ENCODE measurements at places on chromosomes 1 and 21.

DNA sequence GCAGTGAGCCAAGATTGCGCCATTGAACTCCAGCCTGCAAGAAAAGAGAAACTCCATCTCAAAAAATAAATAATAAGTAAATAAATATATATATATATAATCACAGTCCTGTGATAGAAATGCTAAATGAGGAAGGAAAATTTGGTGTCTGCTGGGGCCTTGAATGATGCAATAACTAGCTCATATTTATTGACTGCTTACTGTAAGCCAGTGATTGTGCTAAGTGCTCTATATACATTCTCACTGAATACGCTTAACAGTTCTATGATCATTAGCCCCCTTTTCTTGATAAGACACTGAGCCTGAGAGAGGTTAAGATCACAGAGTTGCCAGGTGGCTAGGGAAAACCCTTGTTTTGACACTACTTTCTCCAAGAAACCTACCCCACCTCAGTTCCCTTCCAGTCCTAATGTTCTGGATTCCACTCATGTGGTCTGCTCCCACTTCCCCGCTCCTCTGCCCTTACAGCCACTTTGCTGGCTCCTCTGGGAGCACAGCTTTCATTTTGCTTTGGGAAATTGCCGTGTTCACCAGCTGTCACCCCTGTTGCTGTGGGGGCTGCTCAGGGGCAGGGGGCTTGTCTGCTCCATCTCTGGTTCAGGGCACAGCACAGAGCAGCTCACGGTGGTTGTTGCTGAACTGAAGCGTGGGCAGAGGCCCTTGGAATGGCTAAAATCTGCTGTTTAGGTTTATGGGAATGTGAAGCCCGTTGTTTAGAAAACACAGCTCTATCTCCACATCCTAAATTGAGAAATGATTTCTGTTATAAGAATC is 2.5 kb upstream of the BMP8A start:
- DNase-seq = no peak

GRCh38 chr1:209062863-209063262 is 520.7 kb upstream of the CAMK1G start:
- DNase-seq = no peak

- DNase-seq = no peak
These were observed 19.6 kb upstream of the OVAAL start for GRCh38 chr1:180539136-180539535.

DNA sequence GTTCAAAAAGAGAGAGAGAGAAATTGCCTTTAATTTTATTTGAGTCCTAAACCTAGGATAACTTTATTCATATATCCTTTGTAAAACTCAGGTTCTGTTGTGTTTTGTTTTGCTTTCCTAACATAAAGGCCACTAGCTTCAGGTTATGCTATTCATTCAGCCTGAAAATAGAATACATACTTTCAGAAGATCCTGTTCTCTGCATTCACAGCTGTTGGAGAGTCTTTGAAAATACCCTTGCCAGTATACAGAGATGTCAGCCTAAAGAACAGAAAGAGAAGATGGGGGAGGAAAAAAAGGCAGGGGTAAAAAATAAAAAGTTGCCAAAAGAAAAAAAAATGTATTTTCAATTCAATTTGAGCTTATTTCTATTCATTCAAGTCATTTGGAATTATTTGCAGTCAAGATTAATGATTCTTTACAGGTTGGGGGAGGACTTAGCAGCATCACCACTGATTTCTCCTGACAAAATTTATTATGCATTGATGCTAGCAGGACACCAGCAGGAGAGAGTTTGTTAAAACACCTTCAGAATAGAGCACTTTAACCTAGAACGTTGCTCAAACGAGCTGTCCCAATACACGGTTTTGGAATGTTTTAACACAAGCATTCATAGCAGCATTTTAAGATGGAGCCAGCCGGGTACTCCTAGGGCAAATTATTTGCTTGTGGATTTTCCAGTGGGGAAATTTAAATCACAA is 318.5 kb downstream of the NTNG1 start:
- no peak for DNase-seq

DNA sequence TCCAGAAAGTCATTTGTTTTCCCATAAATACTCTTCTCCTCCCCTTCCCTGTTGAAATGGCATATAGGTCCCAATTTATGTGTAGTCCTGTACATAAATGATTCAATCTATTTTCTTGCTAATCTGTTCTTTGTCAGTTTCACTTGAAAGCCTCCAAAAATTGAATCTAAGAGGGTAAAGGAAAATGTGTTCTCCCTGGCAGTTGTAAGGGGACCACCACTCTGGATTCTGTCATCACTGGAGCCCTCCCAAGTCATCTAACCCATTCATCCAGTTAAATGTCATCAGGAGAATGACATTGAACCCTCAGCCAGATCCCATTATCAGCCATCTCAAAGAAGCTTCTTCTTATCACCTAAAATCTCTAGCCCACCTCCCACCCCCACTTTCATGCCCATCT is 35.0 kb upstream of the RNF2 start:
- no peak for DNase-seq

DNA sequence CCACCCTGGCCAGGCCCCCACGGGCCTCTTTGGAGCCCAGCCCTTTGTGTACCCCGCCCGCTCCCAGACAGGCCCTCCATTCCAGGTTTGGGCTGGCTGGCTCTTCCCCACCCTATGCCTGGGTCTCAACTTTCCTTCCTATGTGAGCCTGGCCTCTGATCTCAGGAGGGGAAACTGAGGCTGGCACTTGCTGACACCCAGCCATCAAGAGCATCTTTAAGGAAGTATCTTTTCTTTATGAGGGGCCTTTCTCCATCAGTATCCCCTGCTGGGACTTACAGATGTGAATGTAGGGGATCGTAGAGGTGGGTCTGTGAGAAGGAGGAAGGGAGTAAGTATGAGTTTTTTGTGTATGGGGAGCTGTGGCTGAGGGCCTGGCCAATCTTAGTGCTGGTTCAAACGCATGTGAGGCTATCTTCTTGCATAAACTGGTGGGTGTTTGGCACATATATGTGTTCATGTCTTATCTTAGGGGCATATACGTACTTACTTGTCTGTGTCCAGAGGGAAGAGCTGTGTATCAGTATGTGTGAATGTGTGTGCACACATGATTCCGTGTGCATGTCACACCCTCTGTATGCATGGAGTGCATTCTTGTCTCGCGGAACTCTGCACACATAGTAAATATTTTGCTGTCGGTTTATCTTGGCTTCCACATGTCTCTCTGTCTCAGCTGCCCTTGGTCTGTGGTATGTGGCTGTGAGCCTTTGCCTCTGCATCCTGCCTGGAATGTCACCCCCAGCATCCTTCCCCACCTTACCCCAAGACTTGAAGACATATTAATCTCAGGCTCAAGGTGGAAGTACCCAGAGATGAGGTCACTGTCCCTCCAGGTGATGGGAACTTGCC is 5.4 kb downstream of the NECTIN4 start:
- no peak for DNase-seq

DNA sequence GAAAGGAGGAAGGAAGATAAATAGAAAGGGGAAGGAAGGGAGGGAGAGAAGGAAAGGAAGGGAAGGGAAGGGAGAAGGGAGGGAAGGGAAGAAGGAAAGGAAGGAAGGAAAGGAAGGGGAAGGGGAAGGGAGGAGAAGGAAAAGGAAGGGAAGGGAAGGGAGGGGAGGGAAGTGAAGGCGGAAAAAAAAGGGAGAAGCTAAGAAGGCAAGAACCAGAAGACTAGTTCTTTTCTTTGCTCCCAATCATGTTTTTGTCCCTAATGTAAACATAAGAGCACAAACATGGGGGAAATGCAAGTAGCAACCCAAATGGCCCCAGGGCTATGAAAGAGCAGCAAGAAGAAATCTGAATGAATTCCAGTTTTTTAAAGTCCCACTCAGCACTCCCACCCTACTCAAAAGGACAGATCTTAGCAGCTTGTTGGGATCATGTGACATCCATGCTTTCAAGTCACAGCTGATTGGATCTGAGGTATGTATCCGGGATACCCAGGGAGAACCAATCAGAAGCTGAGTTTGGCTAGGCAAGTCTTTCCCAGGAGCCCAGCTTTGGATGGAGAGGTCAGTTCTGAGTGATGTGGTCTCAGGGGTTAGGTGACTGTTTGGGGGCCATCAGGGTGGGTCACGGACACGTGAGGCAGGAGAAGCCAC is 24.2 kb upstream of the FHAD1 start:
- DNase-seq = no peak

GRCh38 chr1:248152056-248152827 is 7.3 kb downstream of the OR2M5 start:
- DNase-seq = no peak

GRCh38 chr1:61152469-61153105 is 70.2 kb downstream of the NFIA start:
- DNase-seq = no peak

DNA sequence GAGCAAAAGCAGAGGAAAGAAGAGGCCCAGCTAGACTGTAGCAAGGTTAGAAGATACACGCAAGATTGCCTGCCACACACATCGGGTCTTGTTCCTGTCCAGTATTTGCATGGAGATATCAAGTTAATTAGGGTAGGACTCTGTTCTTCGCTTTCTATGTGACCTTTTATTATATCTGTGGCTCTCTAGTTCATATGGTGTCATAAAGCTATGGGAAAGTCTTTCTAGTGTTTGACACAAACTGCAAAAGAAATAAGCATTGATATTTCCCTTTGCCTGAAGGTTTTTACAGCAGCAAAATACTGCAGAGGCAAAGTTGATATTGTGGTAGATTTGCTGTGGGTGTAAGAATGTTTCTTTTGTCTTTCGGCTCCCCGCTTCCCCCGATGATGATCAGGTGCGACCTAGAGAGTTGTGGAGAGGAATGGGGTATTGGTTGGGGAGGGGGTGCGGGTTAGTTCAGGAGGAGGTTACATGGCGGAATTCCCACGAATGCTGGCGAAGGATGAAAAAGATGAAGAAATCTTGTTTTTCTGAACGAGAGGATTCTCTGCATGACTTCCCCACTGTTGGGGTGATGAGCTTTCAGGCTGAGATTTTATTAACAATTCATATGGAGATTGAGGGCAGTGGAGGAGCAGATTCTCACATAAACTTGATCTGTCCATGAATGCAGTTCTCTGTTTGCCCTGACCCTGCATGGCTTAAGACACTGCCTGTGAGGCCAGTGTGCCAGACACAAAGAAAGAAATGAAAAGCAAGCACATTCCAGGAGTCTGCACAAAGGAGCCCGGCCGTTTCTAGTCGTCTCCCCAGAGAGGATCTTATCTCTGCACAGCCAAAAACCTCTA is 550.2 kb downstream of the USP25 start:
- no peak for DNase-seq

GRCh38 chr1:24932284-24932683 is 2.2 kb upstream of the RUNX3 start:
- no peak for DNase-seq

GRCh38 chr1:9843576-9843945 is 19.8 kb upstream of the CLSTN1 start:
- DNase-seq = no peak

- no peak for DNase-seq
These were observed 117.0 kb downstream of the UBE2U start for GRCh38 chr1:64320470-64320869.

DNA sequence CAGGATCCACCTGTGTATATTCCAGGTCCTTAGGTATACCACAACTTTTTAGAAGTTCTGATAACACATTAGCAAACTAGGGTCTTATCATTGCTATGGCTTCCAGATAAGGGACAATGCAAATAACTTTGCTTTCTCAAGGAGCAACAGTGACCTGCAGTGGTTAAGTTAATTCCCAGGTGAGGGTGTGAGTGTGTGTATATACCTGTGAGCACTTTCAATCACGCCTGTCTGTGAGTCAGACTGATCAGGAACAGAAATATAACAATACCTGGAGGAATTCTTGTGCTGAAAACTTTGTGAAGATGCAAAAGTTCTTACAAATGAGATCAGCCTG is 317.0 kb downstream of the PAPPA2 start:
- DNase-seq = no peak

DNA sequence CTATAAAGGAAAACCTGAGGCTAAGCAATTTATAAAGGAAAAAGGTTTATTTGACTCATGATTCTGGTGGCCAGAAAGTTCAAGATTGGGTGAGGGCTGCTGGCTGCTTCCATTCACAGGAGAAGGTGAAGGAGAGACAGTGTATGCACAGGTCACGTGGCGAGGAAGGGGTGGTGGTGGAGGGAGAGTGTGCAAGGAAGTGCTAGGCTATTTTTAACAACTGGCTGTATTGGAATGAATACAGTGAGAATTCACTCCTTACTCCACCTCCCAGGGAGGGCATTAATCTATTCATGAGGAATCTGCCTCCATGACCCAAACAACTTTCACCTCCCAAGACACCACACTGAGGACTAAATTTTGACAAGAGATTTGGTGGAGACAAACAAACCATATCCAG is 51.0 kb downstream of the SYDE2 start:
- no peak for DNase-seq

DNA sequence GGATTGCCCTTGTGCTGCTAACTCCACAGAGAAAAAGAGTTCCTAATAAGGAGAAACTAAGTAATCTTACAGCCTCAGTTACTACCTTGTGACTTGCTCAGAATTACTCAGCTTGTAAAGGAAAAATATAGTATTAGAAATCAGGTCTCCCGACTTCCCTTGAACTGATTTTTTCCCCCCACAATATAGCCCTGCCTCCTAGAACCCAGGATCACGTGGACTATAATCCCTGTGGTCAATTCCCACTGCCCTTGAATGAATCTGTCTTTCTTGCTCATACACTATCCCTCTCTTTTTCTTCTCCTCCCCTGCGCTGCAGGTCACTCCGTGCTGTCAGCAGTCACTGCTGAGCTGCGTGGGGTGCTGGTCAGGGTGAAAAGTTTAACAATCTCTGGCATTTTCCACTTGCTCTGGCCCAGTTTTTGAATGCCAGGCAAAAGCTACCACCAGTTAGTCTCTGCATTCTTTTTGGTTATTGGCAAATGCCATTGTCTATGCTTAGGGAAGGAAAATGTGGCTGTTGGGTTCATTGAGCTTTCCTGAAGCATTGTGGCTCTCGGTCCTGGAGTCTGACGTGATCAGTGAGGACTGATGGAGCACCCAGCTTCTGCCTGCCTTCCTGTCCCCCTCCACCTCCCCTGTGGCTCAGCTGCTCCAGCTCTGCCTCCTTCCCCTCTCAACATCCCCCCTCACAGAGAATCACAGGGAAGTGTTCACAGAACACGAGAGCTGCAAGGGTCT is 1.9 kb upstream of the MYOC start:
- DNase-seq = no peak

GRCh38 chr1:156886583-156887281 is 6.8 kb upstream of the PEAR1 start:
- no peak for DNase-seq

GRCh38 chr1:93446837-93447451 is 974 bp upstream of the FNBP1L start:
- DNase-seq = no peak

Data from RCC 7860 (cell line).